ENCODE measurements at places on chromosomes 4 and X.

DNA sequence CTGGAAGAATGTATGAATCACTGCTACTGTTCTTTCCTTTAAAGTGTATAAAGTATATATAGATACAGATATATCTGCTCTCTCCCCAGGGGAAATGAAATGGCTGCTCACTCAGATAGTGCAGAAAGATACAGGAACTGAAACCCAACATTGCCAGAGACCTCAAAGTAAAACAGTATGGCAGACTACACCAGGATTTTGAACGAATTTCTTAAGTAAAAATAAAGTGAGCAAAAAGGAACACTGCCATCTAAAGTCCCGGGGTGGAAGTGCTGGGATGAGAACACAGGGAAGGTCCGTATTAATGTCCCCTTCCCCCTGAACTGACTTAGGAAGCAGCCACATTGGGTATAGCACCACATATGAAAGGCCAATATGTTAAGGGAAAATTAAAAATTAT is 93.4 kb downstream of the TMA16 start:
- no peak for DNase-seq

GRCh38 chr4:137310593-137311490 is 221.5 kb downstream of the PCDH18 start:
- no peak for DNase-seq

DNA sequence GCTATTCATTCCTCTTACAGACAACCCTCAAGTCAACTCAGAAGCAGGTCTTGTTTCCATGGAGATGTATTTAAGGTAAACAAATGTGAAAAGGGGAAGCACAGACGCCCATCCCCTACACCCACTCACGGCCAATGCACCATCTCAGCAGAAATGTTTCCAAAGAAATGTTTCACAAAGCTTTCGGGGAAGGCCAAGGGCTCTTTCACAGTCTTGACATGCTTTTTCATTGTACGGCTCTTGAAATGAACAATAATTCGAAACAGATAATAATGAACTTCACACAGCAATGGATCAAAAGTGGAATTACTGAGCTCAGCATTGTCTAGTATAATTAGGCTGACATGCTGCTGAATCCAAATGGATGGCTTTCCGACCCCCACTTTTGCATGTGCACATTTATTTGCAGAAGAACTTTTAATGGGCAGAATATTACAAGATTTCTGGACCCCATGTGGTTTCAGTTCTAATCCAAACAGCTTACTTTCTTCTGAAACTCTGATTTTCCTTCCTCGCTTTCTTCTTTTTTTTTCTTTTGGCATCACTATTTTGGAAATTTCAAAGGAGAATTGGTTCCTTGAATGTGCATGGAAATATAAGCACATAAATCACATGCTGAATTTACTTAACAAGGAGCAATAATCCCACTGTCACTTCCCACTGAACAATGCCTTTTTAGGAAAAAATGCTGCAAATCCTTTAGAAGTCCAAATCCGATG is 160.9 kb downstream of the SMIM20 start:
- DNase-seq, result no peak

DNA sequence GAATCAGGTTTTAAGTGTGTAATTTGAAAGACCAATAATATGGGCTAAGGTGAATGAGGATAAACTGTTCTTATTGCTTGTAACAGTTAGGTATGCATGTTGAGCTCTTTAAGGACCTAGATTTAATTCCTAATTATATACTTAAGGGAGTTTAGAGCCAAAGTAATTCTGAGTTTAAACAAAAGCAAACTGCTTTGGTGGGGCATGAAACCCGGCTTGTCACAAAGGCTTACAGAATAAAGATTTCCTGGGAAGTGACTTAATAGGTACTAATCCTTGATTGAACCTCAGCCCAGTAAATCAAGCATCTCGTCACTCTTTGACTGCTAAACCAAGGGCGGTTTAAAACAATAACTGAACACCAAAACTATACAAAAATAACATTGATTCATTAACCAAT is 1324.2 kb downstream of the RPA4 start:
- DNase-seq, result no peak

DNA sequence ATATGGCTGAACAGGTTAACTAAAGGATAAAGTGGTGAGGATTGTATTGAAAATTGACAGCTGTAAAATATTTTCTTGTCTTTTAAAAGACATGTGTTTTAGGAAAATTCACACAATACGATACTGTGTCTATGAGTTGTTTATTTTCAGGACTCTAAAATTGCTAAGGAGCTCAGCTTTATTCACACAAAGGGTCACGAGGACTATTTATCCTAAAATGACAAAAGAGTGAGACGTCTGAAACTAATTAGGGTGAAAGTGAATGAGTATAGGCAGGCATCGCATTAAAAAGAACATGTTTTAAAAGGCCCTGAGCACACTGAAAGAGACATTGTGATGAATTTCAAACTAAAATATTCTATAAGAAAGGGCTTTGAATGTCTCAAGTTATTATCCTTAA is 304.7 kb downstream of the SH2D1A start:
- DNase-seq, result no peak

DNA sequence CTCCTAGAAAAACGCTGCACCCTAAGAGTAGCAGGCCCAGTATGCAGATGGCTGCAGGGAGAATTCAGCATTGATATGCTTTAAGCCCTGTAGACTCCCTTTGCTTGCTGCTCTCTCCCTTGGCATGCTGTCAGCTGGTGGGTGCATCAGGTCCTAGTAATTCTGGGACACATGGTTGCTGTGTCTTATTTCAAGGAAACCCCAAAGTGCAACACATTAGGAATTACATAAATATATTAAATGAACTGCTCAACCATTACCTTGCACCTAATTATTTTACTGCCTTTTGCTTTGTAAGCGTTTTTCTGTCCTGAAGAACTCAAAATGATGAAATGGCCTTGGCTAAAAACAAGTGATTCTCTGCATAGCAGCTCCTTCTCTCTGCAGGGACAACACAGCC is 516.3 kb downstream of the ZIC3 start:
- no peak for DNase-seq

GRCh38 chrX:100663642-100664041 is 19.6 kb downstream of the SRPX2 start:
- no peak for DNase-seq

DNA sequence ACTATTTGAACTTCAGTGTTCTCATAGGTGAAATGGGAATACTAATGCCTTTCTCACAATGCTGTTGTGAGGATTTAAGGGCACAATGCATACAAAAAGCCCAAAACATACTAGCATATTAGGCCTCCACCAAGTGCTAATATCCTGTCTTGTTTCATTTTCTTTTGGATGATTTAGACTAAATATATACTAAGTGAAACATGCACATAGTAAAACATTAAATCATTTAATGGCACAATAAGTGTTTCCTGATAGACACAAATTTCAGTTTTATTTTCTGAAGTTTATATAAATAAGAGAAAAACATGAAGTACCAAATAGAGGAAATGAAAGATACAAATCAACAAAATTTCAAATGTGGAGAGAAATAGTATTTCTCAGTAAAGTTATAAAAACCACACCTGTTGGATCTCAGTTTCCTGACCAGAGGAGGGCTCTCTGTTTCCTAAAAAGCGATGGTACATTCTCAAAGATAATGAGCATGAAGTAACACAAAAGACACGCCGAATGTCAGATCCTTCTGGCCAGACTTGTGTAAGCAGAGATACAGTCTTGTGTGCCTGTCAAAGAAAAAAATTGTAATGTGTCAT is 25.1 kb downstream of the DDX60 start:
- DNase-seq, result no peak

GRCh38 chr4:168724243-168724642 is 227.4 kb downstream of the PALLD start:
- DNase-seq, result no peak

DNA sequence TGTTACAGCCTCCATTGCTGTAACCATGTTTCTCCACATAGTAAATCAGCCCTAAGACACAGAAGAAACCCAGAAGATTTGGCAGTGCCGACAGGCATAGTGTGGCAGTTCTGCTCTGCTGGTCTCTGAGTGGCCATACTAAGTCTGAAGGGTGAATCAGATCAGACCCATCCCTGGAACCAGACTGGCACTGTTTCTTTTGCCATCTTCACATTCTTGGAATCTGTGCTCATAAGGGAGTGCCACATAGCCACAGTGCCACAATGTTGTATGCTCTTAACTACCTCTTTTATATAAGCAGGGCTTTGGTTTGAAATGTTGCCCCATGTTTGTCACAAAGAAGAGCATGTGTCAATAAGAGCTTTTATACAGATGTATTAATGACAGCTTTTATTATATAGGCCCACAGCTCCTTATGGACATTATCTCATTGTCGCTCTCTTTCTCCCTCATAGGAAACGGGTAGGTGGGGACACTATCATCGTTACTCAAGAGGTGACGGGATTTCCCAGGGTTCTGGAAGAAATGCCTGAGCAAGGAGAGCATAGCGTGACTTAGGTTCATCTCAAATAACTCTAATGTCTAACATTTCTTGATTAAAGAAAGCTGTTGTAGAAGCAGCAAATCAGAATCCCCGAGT is 128.2 kb downstream of the CBR4 start:
- DNase-seq, result no peak
